NCI-H146 (cell line): ENCODE measurements at places on chromosomes 13 and 19.

- DNase-seq: peak; percentile 50
Measured at GRCh38 chr19:49363268-49364082, at the start of gene DKKL1. Gene DKKL1, plus strand, starts transcription at chr19:49363877. Its CDS starts 122 bp downstream, at chr19:49363999.

DNA sequence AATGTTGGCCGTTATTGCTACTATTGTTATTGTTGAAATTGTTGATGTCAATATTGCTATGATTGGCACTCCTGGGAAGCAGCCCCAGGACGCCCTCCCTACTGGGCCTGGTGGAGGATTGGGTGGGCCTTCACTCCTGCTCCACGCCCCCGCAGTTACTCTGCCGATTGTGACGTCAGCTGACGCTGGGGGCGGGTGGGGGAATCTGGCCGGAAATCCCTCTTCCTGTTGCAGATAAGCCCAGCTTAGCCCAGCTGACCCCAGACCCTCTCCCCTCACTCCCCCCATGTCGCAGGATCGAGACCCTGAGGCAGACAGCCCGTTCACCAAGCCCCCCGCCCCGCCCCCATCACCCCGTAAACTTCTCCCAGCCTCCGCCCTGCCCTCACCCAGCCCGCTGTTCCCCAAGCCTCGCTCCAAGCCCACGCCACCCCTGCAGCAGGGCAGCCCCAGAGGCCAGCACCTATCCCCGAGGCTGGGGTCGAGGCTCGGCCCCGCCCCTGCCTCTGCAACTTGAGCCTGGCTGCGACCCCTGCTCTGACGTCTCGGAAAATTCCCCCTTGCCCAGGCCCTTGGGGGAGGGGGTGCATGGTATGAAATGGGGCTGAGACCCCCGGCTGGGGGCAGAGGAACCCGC is at the start of gene ETV2:
Gene ETV2, plus strand, starts transcription at position 231 of the 637 bp plus-strand sequence. CDS start 716 bp downstream, outside the sequence.
- DNase-seq: no peak

DNA sequence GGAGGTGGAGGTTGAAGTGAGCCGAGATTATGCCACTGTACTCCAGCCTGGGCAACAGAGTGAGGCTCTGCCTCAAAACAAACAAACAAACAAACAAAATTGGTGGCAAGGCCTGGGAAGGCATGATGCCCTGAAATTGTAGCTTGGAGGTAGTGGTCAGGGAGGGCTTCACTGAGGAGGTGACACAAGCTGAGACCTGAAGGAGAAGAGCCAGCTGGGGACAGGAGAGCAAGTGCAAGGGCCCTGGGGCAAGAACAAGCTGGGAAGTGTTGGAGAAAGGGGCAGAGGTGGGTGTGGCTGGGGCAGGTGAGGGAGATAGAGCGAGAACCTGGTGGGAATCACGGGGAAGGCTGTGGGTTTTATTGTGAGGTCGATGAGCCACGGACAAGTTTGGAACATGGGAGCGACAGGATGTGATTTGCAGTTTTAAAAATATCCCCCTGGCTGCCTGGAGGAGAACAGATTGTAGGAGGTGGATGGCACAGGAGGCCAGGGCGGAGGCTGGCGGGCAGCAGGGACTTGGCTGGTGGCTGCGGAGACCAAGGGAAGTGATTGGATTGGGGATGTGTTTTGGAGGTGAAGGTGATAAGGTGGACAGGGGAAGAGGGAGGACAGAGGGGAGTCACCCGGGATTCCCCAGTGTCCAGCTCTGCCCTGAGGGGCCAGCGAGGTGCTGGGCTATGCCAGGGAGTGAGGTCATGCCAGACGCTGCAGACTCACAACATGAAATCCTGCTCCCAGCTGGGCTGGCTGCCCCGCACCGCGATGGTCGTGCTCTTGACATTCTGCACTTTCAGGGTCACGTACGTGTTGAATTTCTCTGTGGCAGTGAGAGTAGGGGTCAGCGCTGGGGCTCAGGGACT is 14.0 kb downstream of the UNC13A start:
- no peak for DNase-seq

DNA sequence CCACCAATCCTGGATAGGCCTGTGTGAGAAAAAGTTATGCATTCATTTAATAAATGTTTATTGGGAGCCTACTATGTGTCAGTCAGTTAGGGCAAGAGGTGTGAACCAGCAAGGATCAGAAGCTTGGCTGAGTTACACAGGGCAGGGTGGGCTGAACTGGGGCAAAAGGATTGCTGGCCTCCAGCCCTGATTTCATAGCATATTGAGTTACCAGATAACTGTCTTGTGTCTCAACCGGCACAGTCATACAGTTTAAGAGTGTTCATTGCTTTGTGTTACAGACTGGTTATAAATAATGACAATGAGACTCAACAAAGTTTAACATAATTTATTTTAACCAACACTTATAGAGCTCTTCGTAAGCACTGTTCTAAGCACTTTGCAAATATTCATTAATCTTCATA is 253.8 kb downstream of the DLEU7 start:
- no peak for DNase-seq

GRCh38 chr13:35888457-35888883 is 242.7 kb downstream of the DCLK1 start:
- DNase-seq: peak; percentile 91

DNA sequence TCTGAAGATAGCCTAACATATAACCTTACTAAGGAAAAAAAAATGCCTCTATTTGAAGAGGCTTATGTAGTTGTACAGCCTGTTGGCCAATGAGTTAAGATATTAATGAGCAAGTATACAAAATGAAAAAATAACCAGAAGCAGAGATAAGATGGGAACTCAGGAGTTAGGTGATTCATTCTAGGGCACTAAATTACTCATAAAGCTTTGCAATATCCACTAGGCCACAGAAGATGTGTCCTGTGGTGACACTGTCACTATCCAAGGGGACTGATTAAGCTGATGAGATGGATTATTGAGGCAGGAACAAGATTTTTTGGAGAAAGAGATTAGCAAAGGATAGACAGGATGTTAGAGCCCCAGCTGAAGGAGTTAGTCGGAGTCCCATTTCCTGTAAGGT is 99.6 kb downstream of the LIG4 start:
- no peak for DNase-seq

DNA sequence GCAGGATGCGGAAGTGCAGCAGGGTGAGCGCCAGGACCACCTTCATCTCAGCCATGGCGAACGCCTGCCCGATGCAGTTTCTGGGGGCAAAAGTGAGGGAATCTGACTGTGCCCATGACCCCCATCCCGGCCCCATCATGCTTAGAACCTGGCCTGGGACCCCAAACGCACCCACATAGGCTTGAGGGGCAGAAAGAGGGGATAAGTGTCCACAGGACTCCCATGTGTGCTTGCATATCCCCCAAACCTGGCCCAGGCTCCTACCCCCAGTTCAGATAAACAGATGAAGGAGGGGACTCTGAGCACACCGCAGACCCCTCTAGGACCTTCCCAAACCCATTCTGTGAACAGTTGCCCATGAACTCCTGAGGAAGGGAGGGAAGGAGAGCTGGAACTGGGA is 16.0 kb upstream of the CYP4F2 start:
- DNase-seq: no peak

GRCh38 chr13:74922963-74923362 is 559.0 kb downstream of the TBC1D4 start:
- DNase-seq: no peak

DNA sequence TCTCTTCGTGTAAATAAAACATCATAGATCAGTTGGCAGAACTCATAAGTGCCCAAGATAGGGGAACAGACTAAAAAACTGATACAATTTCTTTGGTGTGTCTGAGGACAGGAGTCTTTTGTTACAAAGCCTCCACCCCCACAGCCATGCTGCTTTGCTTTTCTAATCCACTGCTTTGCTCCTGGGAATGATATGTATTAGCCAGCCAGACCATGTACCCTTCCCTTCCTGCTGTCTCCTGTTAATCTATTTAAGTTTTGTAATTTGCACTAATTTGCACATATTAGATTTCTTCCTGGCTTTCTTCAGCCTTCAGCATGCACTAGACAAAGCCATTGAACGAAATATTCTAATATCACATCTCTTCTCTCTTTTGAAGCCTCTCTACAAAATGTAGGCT is 130.5 kb downstream of the MAB21L1 start:
- no peak for DNase-seq

GRCh38 chr19:29651622-29652394 is 13.5 kb upstream of the PLEKHF1 start:
- DNase-seq: no peak

DNA sequence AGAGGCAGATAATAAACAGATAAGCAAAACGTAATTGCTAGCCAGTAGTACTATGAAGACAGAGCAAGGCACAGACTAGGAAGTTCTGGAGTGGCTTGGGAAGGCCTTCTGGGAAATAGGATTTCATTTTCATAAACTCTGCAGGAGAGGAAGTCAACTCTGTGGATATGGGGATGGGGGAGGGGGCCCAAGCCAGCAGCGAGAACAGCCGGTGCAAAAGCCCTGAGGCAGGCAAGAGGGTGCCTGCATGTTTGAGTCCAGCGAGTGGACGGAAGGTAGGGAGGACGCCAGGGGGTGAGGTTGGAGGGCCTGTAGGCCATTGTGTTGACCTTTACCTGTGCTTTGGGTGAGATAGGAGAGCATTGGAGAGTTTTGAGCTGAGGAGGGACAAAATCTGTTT is 9.0 kb upstream of the ASF1B start:
- no peak for DNase-seq

DNA sequence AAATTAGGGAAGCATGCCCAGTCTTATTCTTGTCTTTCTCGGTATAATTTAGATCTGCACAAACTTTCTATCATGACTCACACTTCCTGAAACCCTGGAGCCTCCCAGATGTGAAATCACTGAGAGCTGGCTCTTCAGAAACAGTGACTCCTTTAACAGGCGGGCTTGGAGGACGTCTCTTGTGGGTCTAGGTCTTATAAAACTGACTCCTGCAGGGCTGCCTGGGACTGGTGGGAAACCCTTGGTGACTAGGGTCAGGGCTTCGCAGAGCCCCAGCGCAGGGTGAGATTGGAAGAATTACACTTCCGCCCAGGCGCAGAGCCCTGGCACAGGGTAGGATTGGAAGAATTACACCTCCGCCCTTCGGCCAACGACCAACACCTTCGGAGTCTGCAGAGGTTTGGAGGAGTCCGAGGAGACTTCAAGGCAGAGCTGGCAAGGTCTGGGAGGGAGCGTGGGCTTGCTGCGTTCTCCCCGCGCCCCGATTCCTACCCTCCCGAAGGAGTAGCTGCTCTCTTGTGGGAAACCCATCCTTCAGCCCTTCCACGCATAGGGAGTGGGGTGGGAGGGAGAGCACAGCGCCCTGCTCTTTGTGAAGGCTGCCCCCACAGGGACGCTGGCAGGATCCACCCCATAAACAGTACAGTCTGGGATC is 43.4 kb upstream of the MAP3K10 start:
- peak; percentile 22 for DNase-seq

GRCh38 chr19:15155296-15155695 is 45.5 kb downstream of the NOTCH3 start:
- peak; percentile 55 for DNase-seq

DNA sequence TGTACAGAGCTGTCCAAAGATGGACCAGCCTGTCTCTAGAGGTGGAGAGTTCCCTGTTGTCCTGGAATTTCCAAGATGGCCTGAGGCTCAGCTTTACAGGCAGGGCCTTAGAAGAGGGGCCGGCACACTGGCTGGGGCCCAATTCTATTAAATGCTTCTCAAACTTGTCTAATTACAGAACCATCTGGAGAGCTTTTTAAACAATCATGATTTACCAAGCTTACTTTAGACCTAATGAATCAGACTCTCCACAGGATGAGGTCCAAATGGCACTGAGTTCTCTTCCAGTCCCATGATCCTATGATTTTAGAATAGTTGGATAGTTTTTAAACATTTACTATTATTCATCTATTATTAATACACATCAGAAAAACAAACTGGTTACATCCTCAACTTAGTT is 123.5 kb downstream of the DNAJC3 start:
- no peak for DNase-seq

- peak; percentile 86 for DNase-seq
Measured at GRCh38 chr19:11560404-11561051, 1.5 kb upstream of the ELOF1 start.

DNA sequence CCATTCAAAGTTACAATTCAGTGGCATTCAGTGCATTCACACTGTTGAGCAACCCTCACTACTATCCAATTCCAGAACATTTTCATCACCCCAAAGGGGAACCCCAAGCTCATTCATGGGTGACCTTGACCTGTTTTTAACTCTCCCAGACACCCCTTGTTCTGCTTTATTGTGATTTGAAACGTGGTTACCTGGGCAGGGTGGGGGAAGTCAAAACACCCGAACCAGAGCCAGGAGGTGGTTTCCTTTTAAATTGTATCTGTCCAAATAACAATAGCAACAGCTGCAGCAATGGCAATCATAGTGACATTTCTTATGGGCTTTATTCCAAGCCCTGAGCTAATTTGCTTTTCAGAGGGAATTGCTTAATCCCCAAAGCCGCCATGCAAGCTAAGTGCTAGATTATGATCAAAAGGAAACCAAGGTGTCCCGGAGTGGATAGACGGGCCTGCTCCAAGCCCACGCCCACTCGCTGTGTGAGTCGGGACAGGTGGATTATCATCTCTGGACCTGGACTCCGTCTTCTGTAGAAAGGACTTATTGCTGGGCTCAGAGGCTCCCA is 6.1 kb downstream of the PTGIR start:
- DNase-seq: peak; percentile 28

GRCh38 chr13:48801255-48801654 is 147.5 kb downstream of the CYSLTR2 start:
- DNase-seq: no peak

GRCh38 chr19:6056801-6057650 is 53.3 kb downstream of the RFX2 start:
- peak; percentile 14 for DNase-seq

GRCh38 chr13:110519046-110519445 is 42.5 kb downstream of the RAB20 start:
- no peak for DNase-seq

DNA sequence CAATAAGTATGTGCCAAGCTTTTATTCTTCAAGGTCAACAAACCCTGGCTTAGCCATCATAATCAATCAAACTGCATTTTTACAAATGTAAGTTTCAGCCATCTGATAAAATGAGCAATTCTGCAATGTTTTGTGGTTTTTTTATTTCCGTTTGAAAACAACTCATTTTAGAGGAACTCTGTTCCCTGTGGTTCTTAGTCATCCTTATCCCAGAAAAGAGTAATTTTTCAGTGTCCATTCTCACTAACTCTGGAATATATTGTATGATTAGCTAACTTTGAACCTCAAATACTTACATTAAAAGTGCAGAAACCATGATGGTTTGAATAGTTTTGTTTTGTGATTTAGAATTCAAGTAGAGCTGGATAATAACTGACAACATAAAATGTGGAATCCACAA is 87.6 kb downstream of the IRS2 start:
- DNase-seq: no peak

GRCh38 chr19:53785196-53785889 is 38.8 kb downstream of the NLRP12 start:
- no peak for DNase-seq

GRCh38 chr19:55174425-55175116 is 5.5 kb downstream of the SYT5 start:
- no peak for DNase-seq
